Cortex of kidney (tissue), 1 donor: ENCODE measurements at places on chromosomes 2 and 18.

DNA sequence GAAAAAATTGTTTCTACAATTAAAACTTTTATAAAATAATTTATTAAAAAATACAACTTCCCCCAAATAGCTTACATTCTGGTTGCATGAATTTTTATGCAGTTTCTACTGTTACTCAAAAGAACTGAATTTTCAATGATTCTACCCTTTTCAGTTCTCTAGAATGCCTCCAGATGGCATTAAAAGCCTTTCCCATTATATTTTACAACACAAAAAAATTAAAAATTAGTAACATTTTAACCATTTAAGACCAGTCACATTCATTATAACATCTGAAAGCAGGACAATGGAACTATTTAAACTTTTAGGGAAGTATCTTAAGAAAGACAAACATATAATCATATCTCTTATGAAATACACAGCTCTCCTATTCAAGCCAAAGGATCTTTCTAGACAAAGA, 236.0 kb upstream of the REV1 start:
- DNase-seq = no peak

GRCh38 chr2:43408407-43409160, 182.2 kb upstream of the ZFP36L2 start:
- DNase-seq = no peak

DNA sequence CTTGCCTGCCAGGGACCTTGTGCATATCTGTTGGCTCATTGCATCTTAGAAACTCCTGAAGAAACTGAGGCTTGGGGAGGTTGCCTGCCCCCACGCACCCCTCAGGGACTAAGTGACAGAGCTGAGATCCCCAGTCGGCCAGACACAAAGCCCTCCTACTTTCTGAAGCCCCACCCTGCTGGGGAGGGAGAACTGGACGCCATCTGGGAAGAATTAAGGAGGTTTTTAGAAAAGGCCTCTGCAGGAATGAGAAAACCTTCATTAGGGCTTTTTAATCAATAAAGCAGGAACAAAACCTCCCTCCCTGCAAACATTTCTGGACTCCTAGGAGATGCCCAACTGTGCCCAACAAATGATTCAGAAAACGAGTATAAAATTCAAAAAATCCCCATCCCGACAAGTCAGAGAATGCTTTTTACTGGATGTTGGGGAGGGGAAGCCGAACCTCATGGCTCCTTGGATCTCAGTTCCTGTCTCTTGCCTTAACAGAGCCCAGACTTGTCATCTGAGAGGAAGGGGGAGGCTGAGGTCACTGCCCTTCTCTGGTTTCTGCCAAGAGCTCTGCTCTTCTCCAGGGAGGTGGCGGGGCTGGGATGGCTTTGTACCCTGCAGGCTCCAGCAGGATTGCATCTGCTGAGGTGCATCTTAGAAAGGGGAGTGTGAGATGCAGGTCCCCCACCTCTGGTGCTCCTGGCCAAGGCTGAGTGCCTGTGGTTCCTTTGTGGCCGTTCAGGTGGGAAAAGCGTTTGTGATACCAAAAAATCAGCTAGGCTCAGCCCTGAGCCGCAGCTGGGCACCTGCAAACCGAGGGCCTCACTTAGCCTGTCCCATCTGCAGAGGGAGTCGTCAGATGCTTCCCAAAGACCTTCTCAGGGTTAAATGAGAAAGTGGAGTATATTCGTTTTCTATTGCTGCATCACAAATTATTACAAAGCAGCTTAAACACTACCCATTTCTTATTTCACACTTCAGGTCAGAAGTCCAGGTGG, 142.4 kb downstream of the ZFP36L2 start:
- DNase-seq = no peak

DNA sequence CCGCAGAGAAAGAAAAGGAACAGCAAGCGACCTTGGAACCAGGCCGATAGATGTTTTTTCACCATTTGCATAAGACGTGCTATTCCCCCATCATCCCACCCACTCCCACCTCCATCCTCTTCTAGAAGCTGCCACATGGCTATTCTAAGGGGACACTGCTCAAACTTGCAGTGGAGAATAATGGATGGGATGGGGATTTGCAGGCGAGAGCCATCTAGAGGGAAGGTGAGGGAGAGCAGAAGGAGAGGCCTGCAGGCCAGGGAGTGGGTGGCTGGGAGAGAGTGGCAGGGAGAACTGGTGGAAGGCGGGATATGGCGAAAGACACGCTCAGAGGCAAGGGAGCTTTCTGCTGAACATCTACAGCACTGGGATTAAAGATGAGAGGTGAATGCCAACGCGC, 84.9 kb downstream of the MAPK4 start:
- no peak for DNase-seq

DNA sequence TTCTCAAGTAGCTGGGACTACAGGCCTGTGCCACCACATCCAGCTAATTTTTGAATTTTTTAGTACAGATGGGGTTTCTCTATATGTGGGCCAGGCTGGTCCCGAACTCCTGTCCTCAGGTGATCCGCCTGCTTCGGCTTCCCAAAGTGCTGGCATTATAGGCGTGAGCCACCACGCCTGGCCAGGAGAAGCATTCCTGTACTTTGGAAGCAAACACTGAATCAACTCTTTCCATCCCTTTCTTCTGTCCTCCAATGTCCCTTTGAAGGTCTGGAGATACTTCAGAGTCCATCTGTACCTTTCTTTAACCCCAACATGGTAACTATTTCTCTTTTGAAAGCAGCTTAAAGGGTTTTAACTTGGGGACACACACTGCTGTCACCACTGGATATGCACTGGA, 23.6 kb upstream of the MAP4K4 start:
- DNase-seq = no peak

DNA sequence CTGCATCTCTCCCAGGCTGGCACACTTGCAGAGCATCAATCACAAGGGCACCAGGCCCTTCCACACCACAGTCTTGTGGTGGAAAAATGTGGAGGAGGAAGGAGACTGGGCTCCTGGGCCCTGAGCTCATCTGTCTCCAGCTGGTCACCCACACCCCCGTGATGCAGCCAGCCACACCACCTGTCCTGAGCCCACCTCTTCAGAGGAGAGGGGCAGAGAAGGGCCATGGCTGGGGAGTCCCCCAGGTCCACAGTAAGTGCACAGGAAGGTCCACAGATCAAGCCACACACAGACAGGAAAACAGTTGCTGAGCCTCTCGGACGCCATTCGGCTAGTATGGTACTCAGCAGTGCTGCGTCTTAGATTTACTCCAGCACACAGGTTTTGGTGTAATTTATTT, 203.5 kb upstream of the SALL3 start:
- DNase-seq = no peak

GRCh38 chr18:36127836-36128529, 1.2 kb downstream of the SLC39A6 start:
- DNase-seq = no peak

DNA sequence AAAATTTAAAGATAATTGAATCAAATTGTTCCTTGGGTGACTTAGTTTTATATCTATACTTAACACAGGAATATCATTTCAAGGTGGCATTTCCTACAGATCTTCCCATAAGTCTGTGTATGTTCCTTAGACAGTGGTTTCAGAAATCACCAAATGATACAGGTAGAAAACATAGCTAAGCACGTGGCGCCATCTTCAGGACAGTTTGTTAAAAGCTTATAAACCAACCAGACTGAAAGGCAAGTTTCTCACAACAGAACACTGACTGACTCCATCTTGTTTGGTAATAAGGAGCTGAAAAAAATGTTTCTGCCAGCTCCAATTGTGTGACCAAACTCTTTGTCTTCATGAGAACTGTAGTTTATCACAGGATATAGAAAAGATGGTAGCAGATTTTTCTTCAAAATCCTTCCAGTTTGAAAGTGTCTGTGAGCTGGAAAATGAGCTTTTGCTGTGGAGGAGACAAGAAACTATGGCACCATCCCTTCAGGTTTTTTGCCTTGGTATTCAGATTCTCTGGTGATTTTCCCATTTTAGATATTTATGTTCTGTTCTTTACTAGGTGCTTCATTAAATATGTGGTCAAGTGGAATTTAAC, 34.8 kb upstream of the NEUROD1 start:
- no peak for DNase-seq

DNA sequence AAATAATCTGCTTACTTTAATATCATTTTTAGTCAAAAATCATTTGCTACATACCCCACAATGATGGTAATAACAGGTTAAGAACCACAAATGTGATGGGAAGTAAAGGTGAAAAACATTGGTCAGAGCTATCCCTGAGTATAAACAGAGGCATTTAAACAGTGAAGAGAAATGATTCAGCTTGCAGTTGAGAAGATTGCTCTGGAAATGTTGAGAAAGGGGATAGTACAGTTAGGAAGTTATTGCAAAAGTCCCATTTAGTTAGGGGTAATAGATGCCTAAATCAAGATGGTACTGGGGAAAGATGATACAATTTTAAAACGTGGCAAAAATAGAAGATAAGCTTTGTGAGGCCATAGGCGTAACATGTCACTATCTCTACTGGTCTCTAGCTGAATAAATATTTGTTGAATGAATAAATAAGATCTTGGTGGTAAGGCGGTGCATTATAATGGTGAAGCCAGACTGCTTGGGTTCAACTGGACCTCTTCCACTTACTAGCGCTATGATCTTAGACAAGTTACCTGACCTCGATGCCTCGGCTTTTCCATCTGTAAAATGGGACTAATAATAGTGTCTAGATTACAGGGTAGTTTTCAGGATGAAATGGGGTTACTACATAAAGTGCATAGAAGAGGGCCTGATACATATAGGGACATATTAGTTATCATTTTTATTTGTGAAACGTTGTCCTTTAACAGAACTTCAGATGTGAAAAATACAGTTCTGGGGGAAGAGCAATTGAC, 2.0 kb upstream of the BZW1 start:
- DNase-seq = no peak

DNA sequence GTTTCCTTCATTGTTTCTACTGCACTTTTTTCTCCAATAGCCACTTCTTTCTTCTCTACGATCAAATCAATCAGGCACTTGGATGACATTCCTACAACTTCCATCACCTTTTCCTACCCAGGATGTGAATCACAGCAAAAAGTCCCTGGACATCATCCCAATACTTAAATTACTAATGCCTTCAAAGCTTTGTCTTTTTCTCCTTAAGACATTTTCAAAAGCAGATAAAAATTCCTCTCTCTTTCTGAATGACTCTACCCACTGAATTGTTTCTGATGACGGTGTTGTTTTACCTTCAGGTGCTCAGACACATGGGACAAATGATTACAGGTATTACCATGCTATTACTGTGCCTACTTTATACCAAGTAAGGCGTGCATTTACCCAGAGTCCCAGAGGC, 500.9 kb downstream of the FBXO15 start:
- no peak for DNase-seq

GRCh38 chr2:98608962-98609604, 694 bp downstream of the UNC50 start:
- DNase-seq = no peak

DNA sequence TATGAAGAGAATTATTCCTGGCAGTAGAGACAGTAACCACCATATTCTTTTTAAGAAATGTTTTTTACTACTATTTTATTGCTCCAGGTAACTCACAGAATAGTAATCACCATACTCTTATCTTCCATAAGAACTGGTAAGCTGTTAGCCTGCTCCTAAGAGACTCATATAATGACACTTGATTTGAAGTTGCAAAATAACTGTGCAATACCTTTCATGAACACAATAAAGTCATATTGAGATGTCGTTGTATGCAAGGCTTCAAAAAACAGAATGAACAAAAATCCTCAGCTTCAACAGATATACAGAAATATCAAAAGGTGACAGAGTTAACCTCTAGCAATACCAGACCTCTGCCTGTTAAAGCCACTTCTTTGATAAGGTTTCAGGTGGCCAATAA, 360.1 kb downstream of the NBAS start:
- no peak for DNase-seq

DNA sequence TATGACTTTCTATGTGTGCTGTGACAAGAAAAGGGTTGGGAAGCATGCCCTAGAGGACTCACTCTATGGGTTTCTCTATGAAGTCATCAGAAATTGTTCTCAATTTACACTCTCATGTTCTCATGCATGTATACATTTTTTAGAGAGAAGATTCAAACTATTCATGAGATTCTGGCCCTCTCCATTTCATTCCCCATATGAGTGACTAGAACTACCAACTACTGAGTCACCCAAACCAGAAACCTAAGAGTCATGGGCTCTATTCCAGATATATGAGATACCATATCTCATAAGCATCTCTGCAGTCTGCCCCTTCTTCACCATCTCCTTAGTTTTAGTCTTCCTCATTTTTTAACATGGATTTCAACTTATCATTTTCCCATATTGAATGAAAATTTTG, 87.7 kb downstream of the EXOC6B start:
- DNase-seq = no peak

GRCh38 chr2:19900931-19901441, 797 bp downstream of the TTC32 start:
- no peak for DNase-seq

- DNase-seq = no peak
Observed at GRCh38 chr2:61857224-61857623, 3.4 kb upstream of the FAM161A start.

DNA sequence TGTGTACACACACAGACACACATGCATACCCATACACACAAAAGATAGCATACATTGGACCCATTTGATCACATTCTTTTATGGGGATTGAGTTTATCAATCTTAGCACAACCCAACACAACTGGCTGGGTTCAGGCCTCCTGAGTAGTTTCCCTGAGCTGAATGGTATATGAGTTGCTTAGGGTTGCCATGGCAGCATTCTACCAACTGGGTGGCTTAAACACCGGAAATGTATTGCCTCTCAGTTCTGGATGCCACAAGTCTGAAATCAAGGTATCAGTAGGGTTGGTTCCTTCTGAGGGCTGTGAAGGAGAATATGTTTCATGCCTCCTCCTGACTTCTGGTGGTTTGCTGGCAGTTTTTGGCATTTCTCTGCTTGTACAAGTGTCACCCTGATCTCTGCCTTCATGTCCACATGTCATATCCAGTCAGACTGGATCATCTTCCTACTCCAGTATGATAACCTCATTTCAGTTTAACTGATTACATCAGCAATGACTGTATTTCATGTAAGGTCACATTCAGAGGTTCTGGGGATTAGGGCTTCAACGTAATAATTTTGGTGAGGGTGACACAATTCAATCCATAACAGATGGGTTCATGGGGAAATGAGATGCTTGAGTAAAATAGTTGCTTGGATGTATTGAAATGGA, 212.7 kb downstream of the KCNE4 start:
- DNase-seq = no peak

DNA sequence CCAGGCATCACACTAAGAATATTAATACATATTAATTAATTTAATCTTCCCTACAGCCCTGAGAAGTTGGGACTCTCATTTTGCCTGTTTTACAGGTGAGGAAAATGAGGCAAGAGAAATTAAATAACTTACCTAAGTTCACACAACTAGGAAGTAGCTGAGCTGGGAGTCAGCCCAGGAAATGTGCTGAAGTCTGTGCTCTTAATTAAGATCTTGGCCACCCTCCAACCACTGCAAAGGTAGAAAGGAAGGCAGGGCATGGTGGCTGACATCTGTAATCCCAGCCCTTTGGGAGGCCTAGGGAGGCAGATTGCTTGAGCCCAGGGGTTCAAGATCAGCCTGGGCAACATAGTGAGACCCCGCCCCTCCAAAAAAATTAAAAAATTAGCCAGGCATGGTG, 12.9 kb upstream of the MGAT4A start:
- no peak for DNase-seq

GRCh38 chr2:121520641-121520994, 10.1 kb upstream of the RNU4ATAC start:
- DNase-seq = no peak

- DNase-seq = no peak
Observed at GRCh38 chr2:147135376-147135775, 709.5 kb upstream of the ACVR2A start.
